ENCODE measurements at places on chromosomes 3 and 15.
A peak's percentile ranks its signal among the peaks of the same experiment; 100 is the strongest.

GRCh38 chr3:42148982-42149432 lies 57.9 kb downstream of the TRAK1 start:
- peak; percentile 57 for DNase-seq

GRCh38 chr15:62469478-62469873 lies 304.4 kb upstream of the C2CD4B start:
- DNase-seq: peak; percentile 88

DNA sequence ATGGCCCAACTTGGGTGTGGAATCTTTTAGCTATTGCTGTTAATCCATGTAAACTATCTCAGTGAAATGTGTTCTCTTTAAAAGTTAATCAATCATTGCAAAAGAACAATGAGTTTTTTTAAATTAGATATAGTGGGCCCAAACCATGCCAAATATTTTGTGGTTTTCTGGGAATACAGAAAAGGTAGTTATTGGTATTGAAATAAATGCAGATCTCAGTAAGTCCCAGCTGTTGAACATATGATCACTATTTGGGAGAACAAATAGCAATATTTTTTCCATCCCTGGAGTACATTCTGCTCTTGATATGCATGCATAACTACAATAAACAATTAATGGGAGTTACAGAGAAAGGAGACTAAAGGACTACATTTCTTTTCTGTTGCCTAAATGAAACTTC lies 36.0 kb upstream of the LEKR1 start:
- DNase-seq: peak; percentile 86

- peak; percentile 87 for DNase-seq
These were observed 70.7 kb downstream of the TOP2B start for GRCh38 chr3:25594007-25594502.

GRCh38 chr15:78222745-78223395 lies 11.5 kb downstream of the ACSBG1 start:
- DNase-seq: no peak

- DNase-seq: no peak
These were observed 453.6 kb upstream of the CFAP20DC start for GRCh38 chr3:59503441-59503840.

GRCh38 chr3:52246728-52247408 lies 1.3 kb downstream of the PPM1M start:
- DNase-seq: no peak

GRCh38 chr3:113912552-113913236 lies 35.1 kb upstream of the ZDHHC23 start:
- peak; percentile 64 for DNase-seq

GRCh38 chr3:129619726-129620162 lies 13.3 kb upstream of the PLXND1 start:
- DNase-seq: no peak

DNA sequence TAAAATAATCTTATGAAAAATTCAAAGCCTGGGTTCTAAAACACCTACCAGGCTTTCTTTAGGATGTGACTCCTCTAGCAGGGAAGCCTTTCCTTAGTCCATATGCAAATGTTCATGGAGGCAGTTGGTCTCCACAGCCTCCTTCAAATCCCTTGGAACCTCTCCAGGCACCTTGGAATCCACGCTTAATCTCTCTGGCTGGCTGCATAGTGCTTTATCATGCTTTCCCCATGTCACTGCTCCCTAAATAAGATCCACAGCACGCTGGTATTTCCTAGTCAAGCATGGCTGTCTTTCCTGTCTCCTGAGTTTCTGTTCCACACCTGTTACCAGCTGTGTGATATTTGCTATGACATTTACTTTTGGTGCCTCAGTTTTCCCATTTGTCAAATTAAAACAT lies 71.3 kb downstream of the CLSTN2 start:
- no peak for DNase-seq

DNA sequence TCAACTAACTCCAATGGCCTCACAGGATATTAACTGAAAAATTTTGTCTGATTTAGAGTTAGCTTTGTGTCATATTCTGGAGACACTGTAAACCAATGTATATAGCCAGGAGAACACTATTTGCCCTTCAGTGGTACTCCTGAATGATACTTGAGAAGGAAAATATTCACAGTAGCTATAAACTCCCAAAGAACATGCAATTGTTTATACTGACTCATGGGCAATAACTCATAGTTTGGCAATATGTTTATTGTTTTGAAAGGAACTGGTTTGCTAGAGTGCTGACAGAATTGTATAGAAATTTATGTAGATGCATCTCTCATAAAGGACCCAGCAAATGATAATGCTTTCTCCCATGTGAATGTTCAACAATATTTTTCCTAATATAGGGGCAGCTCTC lies 537.6 kb downstream of the PLOD2 start:
- no peak for DNase-seq

- DNase-seq: no peak
These were observed 90.0 kb downstream of the EFL1 start for GRCh38 chr15:82172506-82172905.

DNA sequence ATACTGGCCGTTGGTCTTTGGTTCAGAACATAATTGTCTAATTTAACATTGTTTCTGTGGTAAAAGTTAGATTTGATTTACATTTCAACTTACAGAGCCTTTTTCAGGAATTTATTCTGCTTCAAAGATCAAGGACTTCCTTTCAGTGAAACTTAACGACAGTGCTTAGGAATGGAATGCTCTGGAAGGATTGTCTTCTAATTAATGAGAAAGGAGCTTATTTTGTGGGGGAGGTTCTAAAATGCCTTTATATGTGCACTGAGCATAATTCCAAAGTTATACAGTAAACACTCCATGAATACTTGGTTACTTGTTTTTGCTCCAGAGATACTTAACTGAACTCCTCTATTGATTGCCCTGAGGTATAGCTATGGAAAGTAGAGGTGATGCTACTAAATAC lies 75.7 kb downstream of the CACNA1D start:
- no peak for DNase-seq

GRCh38 chr15:67331676-67332075 lies 77.1 kb downstream of the IQCH start:
- peak; percentile 62 for DNase-seq

DNA sequence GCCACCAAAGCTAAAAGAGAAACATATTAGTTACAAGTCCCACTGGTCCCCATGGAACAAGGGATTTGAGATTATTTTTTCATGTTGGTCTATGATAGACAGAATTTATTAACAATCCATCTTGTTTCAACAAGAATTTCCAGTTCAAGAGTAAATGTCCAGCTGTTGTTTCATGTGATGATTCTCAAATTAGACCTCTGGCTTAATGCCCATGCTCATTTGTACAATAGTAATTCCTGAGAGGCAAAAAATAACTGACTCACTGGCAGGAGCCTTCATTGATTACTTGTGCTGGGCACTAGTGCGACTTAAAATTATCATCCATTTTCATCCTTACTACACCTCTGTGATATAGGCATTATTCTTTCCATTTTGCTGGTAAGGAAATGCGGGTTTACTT lies 171.3 kb downstream of the ITPR1 start:
- no peak for DNase-seq

DNA sequence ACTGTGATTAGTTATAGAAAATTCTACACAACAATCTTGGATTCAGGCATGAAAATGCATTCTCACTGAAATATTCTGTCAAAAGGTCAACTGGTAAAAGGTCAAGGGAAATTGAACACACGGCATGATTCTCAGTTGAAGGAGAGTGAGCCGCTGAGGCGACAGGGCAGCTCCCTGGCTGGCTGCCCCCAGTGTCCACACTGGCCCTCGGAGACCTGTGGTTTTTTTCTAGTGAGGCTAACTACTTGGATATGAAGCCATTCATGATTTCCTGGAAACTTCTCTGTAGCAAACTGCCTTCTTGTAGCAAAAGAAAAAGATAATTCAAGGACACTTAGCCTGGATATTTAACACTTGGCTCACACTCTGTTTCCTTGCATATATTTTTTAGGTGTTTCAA lies 37.2 kb downstream of the AADACL2 start:
- DNase-seq: peak; percentile 55

DNA sequence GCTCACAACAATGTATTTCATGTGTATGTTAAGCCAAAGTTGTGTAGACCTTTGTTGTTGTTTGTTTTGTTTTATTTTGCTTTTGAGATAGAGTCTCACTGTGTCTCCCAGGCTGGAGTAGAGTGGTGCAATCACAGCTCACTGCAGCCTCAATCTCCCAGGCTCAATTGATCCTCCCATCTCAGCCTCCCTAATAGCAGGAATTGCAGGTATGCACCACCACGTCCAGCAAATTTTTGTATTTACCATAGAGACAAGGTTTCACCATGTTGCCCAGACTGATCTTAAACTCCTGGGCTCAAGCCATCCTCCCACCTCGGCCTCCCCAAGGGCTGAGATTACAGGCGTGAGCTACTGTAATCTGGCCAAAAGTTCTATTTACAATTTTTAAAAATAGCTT lies 2.7 kb downstream of the HERC1 start:
- DNase-seq: no peak

DNA sequence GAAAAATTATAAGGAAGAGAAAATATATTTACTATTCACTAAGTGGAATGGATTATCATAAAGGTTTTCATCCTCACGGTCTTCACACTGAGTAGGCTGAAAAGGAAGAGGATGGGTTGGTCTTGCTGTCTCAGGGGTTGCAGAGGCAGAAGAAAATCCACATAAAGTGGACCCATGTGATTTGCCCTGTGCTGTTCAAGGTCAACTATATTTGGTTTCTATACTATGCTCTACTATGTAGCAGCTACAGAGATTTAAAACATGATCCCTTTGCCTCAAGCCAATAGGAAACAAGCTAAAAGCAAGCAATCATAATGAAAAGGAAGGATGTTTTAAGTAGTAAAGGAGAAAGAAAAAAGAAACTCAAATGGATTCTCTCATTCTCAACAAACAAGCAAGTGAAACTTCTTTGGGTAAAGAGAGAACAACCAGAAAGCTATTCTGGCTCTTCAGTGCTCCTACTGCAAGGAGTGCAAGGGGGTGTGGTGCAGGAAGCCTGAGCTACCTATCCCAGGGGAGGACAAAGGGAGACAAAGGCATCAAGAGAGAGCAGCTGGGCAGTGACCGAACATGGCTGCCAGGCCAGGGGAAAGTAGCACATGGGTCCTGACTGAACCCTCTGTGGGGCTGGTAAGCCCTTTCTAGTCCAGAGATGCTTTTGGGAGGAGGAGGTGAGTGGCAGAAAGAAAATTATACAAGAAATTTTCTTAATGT lies 35.9 kb downstream of the SFMBT1 start:
- no peak for DNase-seq

DNA sequence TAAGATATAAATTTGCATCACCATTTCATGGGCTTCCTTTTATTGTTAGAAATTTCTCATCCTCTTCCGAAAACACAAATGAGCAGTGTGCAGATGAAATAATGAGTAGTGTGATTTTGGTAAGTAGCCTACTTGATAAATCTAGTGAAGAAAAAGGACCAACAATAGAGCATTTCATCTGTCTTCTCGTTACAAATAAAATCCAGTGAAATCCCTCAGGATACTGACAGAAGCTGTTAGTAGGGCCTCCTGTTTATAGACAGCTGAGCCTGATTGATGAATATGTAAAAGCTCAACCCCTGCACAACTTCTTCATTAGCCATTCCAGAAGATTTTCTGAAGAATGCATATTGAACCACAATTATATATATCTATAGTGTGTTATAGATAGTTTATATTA lies 363.7 kb upstream of the EPHA6 start:
- DNase-seq: no peak

GRCh38 chr15:80846031-80846815 lies 67.1 kb downstream of the CEMIP start:
- DNase-seq: no peak

DNA sequence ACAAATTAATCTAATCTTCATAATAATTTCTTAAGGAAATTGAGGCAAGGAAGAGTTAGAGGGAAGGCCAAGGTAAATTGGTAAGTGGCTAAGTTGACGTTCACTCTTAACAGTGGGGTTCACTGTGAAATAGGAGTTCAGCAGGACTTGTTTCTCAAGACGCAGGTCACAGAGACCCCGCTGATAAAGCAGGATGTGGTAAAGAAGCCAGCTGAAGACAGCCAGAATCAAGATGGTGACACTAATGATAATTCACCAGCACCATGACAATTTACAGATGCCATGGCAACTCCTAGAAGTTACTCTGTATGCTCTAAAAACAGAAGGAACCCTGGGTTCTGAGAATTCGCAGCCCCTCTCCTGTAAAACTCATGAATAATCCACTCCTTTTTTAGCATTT lies 100.1 kb upstream of the CTDSPL start:
- no peak for DNase-seq

DNA sequence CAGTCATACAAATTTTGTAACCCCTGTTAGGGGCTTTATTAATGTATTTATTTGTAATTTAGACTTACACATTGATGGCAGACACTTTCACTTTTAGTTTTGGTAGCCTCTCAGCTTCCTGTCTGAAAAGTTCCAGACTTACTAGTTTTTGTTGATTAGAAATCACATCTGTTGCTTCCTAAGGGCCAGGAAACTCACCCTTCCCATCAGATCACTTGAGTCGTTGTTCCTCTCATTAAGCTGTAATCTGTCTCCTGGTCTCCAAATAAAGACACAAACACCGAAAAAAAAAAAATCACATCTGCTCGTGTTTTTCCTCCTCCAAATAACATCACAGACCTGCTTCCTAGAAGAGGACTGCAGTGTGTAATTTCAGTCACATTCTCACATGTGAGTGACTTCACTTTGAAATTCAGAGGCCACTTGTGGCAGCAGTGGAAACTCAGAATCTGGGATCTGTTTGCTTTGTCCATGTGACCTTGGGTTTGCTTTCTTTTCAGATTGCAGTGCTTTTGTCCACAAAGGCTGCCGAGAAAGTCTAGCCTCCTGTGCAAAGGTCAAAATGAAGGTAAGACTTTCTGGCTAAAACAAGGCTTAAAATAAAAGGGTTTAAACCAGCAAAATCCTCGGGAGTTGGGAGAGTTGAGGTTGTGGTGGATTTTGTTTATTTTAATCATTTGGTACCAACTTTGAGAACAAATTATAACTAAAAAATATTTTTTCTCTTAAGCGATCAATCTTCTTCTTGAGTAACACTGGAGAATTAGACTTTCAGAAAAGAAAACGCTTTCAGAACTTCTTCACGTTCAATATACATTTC lies 87.0 kb downstream of the KLHL25 start:
- peak; percentile 48 for DNase-seq

- peak; percentile 63 for DNase-seq
These were observed 32.9 kb downstream of the ZBTB11 start for GRCh38 chr3:101643861-101644613.

DNA sequence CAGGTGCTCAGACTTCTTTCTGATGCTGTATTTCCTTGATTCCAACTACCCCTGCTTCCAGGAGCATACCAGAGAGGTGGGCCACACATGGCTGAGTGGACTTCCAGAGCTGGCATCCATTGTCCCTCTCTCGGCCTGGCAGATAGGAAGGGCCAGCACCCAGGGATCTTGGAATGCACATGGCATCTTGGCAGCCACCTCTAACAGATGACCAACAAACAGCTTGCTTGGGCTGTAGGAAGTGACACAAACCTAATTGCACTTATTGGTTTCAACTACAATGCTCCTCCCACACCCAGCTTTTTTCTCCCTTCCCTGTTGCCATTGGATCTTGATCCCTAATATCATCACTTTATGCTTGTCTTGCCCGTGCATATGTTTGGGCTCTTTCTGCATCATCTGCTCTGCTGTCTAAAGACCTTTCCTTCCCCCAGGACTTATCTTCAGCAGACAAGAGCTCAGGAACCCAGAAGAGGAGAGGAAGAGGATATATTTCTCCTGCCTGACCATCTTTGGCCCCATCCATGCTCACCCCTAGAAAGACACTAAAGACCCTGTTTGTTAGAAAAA lies 294.6 kb downstream of the NTRK3 start:
- no peak for DNase-seq

Measured in AG10803 (cell line).